ENCODE measurements at places on chromosomes 7 and 10.

- no peak for DNase-seq
Measured at GRCh38 chr10:43214071-43214955, 52.6 kb downstream of the RASGEF1A start.

GRCh38 chr10:93516006-93516380 is 19.6 kb downstream of the CEP55 start:
- DNase-seq, result no peak

GRCh38 chr7:81445462-81445861 is 324.4 kb downstream of the HGF start:
- no peak for DNase-seq

GRCh38 chr10:127313996-127314700 is 117.8 kb upstream of the INSYN2A start:
- DNase-seq, result no peak

Data from activated CD4-positive, alpha-beta T cell treated with anti-CD3 and anti-CD28 coated beads for 24 hours (primary cell).